ENCODE measurements at places on chromosomes 7 and 10.

GRCh38 chr7:92155108-92155739 lies 20.9 kb upstream of the CYP51A1 start:
- no peak for DNase-seq

- no peak for DNase-seq
These were observed 34.2 kb downstream of the PARD3 start for GRCh38 chr10:34780818-34781380.

DNA sequence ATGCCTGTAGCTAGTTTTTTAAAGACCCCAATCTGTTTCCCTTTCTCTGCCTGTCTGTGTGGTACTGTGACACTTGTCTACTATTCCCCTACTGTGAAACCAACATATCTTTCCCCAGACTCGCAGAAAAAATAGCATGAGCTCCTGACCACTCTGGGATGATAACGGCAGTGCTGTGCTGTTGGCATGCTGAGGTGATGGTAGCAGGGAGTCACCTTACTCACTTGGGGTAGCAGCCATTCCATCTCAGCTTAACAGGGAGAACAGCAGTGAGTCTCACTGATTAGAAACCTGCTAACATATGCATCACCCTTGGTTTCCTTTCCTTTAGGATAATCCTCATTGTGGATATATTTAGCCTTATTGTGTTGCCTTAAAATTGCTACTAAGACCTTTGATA lies 469.6 kb upstream of the FZD8 start:
- no peak for DNase-seq

DNA sequence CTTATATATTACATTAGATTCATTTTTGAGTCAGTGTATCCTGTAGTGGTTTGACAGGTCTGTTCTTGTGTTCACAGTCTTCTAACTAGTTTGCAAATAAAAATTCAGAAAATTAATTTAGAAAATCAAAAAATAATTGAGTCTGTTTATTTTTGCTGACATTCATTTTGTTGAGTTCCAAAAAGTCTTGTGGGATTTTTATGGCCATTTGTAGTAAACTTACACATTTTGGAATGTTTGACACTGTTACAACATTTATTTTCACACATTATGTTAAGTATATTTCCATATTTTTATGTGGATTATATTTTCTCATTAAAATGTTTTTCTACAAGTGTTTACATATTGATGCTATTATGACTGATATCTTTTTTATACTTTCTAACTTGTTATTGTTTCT lies 16.4 kb downstream of the RABGEF1 start:
- DNase-seq = no peak

DNA sequence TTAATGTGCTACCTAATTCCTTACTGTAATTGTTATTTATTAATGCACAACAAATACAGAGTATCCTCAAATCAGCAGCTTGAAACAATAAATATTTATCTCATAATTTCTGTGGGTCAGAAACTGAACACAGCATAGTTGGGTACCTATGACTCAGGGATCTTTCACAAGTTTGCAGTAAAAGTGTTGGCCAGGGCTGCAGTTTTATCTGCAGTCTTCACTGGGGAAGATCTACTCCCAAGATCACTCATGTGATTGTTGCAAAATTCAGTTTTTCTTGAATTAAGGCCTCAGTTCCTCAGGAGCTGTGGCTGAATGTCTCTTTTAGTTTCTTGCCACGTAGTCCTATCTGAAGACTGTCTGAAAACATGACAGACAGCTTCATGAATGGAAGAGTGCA lies 237.8 kb downstream of the ZWINT start:
- DNase-seq = no peak

DNA sequence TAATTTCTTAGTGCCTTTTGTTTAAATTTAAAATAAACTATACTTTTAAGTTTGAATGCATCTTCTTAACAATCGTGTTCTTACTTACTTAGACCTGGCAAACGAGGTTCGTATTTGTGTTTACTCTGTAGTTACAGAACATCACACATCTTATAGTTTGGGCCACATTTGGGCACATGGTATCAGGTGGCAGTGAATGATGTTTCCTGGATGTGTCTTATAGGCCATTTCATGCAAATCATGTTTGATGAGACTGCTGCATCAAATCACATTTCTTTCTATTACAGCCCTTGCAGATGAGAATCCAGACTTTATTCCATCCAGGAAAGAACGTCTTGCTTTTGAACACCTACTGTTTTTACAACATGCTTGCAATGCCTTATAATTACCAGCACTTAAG lies 78.5 kb downstream of the RBM33 start:
- DNase-seq = no peak

DNA sequence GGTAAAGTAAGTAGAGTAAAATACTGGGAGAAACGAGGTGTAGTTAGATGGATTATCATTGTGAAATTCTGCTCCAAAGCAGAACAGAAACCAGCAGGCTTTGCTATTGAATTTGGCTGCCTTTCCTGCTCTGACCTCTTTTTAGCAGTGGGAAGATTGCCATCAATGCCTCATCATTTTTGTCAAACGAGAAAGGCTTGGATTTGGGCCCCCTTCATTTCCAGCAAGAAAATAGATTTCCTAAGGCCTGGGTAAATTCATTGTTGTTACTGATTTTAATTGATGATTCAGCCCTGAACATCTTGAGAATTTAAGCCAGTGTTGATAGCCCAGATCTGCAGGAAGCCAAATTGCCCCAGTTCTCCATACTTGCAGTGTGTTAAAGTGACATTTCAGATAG lies 35.2 kb upstream of the ASAH2 start:
- DNase-seq = no peak

DNA sequence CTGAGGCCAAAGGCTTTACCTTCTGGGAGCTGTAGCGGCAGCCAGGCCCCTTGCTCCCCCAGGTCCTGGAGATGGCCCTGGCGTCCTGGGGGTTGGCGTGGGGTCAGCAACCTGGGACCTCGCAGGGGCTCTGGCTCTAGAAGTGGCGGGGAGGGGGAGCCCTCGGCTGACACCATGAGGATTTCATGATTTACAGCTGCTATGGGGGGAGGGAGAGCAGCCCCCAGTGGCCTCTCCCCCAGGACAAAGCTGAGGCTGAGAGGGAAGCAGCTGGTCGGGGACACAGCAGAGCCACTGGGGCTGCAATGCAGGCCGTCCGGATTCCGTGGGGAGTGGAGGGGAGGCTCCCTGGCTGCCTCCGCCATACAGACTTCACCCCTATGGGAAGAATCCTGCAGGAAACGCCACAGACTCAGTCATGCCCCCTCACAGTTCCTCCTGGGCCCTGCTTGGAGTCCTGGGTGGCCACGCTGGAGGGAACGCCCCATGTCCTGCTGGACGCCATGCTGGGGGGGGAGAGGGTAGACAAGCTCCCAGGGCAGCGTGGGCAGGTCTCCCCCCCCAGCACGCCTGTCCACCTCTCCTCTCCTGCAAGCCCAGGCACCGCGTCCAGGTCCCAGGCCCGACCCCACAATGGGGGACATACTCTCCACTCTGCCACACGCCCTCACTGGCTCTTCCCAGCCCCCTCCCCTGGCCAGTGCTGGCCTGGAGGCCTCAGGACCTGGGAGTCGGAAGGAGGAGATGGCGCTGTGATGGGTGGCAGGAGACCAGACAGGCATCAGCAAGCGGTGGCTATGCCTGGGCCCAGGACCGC lies 243.6 kb downstream of the ELFN1 start:
- peak; percentile 56 for DNase-seq

- no peak for DNase-seq
These were observed 121.3 kb downstream of the AGMO start for GRCh38 chr7:15440482-15440881.

- DNase-seq = no peak
These were observed 77.2 kb upstream of the PDGFA start for GRCh38 chr7:596819-597182.

GRCh38 chr10:12938271-12938670 lies 63.2 kb downstream of the CCDC3 start:
- no peak for DNase-seq

DNA sequence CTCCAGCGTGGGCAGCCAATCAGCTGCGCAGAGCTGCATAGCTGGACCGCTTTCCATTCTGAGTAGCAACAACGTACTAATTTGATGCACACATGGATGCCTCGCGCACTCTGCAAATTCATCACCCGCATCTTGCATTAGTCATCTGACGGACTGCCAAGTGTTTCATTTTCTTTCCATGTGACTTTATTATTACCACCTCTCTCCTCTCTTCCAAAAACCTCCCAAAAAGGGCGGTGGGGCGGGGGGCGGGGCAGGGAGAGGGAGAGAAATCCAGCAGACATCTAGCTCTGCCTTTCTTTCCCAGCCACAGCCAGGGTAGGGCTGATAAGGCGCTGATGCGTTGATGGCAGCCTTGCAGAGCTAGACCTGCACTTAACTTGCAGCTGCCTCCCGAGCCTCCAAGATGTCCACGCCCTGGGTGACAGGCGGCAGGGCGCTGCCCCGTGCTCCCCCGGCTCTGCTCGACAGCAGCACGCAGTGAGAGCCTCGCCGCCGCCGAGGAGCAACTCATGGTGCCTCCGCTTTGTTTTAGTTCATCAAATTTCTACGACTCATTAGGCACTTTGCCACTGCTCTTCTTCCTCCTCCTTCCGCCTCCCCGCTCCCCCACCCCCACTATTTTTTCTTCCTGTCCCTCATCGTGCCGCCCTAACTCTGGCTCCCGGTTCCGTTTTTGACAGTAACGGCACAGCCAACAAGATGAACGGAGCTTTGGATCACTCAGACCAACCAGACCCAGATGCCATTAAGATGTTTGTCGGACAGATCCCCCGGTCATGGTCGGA lies 147.3 kb downstream of the CELF2 start:
- DNase-seq = peak; percentile 87

GRCh38 chr7:77391230-77391629 lies 24.9 kb downstream of the GSAP start:
- DNase-seq = no peak

GRCh38 chr10:63887023-63887589 lies 365.9 kb downstream of the REEP3 start:
- DNase-seq = no peak

DNA sequence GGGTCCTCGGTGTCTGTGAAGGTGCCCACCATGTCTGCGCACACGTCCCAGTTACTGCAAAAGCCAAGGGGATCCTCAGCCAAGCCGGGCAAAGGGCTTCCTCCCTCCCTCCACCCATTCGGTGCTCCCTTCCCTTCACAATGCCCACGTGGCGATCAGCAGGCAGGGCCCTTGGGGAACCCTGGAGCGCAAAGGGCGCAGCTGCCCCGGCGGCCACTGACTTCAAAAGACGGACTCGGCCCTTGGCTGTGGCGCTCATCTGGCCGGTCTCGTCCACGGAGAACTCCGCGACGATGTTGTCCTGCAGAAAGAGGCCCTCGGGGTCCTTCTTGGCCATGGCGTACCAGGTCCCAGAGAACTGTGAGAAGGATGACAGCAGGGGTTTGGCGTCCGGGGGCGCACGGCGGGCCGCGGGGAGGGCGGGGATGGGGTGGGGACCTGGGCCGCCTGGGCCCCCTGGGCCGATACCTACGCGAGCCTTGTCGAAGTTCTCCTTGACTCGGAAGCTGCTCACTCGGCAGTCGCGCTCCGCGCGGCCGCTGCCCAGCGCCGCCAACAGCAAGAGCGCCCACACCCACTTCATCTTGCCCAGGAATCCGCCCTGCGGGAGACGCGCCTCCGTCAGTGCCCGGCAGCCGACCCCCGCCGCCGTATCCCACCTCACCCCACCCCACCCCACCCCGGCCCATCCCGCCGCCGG lies 439 bp downstream of the RBP4 start:
- no peak for DNase-seq

GRCh38 chr7:151503902-151504714 lies 15.6 kb downstream of the RHEB start:
- no peak for DNase-seq

GRCh38 chr10:44973323-44974081 lies 5.1 kb downstream of the DEPP1 start:
- peak; percentile 2 for DNase-seq

DNA sequence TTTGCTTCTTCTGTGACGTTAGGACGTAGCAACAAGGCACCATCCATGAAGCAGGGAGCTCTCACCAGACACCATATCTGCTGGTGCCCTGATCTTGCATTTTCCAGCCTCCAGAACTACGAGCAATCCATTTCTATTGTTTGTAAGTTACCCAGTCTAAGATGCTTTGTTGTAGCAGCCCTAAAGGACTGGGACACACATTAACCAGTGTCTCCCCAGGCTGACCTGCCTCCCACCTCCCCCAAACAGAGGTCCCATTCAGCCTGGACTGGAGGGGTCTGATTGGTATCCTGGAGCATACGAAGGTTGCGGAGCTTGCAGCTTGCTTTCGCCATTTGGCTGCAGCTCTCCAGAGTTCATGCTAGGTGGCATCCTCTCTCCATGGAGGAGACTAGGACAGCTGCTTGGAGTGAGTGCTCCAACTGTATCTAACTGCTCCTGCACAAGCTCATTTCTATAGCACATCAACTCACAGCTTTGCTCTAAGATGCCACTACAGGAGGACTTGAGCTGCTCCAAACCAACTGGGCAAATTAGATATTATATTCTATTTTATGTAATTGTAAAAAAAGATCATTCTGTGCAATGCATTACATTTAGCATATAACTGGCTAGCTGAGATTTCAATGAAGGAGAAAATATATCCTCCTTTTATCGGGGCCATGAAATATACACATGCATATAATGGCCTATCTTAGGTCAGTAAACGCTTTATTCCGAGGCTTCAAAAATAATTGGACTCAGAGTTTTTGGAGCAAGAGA lies 8.0 kb upstream of the GRK5 start:
- DNase-seq = no peak

GRCh38 chr7:112176693-112177415 lies 29.3 kb downstream of the DOCK4 start:
- DNase-seq = no peak

- DNase-seq = no peak
These were observed 618.8 kb upstream of the SEMA3D start for GRCh38 chr7:85805656-85806055.

DNA sequence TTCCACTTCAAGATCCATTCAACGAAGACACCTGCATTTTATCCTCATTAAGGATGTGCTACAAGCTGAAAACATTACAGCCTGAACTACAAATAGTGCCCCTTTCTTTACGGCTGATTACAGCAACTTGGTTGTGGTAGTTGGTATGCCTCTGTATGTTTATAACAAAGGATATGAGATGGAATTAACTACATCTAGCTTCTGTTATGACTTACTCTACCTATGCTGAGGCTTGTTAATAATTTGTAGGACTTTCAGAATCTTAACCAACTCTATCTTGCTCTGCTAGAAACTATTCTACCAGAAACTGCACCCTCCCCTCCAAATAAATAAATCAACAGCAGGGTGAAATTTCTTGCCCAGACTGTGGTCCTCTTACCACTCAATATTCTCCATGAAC lies 448.1 kb downstream of the GRM8 start:
- DNase-seq = no peak

DNA sequence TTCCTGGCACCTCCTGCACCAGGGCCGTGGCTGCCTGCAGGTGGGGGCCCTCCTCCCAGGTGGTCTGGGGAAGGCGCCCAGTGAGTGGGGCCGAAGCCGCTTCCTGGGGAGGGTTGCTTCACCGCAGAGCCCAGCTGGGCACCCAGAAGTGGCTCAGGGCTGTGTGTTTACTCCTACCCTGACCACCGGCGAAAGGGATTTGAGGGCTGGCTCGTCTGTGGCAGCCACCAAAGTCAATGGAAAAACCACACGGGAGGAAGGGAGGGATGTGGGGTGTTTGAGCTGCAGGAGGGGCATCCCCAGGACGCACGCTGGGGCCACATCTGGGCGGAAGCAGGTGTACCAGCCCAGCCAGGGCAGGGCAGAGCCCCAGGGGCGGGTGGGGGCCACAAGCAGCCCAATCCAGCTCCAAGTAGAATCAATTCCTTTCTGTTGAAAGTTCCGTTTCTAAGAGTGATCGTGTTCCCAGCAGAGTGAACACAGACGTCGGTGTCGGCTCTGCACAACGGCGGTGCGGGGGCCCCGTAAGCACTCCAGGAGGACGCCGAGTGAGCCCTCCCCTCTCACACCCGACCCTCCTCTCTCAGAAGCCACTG lies 69.9 kb downstream of the FOXL3 start:
- DNase-seq = peak; percentile 52
